ENCODE measurements at places on chromosomes 1 and 21.

DNA sequence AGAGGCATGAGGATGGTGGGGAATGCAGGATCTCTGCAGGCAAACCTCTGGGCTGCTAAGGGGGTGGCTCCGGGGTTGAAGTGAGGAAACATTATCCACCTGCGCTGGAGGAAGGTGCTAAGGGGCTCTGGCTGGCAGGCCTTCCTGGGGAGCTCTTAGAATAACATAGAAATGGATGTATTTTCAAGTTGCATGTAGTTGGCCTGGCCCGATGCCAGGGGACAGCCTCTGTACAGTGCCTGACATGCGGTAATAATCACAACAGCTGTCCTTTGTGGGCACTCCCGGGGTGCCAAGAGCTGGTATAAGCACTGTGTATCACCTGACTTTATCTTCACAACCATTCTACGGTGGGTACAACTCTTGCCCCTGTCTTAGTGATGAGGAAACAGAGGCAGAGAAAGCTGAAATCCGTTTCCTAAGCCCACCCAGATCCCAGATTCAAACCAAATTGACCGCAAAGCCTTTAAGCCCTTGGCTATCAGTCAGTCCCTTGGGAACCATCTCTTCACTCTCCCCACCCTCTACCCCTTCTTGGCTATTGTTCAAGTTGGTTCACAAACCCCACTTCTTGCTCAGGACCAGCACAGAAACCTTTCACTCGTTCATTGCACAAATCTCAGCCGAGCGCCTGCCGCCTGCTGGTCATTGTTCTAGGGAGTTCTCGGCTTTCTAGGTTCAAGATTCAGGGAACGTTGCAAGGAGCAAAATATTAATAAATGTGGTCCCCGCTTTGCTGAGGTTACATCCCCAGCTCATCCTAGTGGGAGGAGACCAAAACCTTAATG lies 30.9 kb downstream of the PADI4 start:
- no peak for DNase-seq

DNA sequence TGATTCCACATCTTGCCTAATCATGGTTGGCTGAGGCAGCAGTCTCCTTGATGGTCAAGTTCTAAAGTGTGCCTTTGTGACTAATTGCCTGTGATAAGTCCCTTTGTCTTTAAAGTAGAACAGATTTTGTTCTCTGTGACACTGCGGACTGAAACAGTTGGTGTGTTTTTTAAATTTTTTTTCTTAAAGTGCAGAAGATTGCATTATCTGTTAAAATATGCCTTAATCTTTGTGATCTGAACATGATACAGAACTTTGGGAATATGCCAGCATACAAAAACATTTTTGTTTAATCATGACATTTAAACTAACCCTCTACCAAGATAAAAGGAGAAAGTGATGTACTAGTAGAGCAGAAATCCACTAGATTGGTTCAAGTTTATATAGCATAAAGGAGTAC lies 1260.6 kb upstream of the ADGRL2 start:
- DNase-seq: no peak

- no peak for DNase-seq
Observed at GRCh38 chr1:903721-904271, 19.9 kb upstream of the SAMD11 start.

- no peak for DNase-seq
Observed at GRCh38 chr1:146016891-146017290, 4.6 kb downstream of the HJV start.

DNA sequence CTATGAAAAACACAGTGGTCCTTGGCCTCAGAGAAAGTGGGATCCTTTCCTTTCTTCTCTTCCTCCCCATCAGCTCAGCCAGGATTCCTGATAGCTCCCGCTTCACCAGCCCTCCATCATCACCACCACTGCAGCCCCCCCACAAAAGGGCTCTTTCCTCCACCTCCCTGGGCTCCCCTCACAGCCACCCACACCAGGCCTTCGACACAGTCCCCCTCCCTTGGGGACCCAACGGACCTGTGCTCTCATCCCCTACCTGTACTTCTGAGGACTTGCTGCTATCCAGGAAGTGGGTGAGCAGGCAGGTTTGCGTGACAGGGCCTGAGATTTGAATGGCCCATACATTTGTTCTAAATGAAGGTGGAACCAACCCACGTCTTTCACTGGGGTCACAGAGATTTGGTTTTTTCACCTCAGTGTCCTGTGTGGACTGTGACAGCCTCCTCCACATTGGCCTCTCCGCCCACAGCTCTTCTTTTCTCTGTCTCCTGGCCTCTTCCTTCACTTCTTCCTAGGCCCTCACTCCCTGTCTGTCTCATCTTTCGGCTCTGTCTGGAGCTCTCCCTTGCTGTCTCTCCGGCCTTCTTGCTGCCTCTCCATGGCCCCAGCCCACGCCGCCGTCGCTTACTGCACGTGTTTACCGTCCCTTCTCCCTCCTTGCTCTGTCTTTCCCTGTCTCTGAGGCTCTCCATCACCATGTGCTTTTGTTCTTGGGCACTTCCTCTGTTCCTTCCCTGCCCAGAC lies 238.6 kb downstream of the FOXD2 start:
- no peak for DNase-seq

GRCh38 chr1:205680073-205680851 lies at the start of gene SLC45A3:
SLC45A3 (minus strand) TSS chr1:205680509; CDS start chr1:205664656, 15,853 bp downstream.
- no peak for DNase-seq

DNA sequence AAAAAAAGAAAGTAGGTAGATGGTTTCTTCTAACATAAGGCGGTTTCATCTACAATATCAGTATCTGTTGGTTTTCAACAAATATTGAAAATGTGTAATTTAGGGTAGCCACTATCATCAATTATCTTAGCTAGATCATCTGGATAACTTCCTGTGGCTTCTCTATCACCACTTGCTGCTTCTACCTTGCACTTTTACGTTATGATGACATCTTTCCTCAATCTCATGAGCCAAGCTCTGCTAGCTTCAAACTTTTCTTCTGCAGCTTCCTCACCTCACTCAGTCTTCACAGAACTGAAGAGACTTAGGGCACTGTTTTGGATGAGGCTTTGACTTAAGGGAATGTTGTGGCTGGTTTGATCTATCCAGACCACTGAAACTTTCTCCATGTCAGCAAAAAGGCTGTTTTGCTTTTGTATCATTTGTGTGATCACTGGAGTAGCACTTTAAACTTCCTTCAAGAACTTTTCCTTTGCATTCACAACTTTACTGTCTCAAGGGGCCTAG lies 144.9 kb upstream of the HP1BP3 start:
- no peak for DNase-seq

DNA sequence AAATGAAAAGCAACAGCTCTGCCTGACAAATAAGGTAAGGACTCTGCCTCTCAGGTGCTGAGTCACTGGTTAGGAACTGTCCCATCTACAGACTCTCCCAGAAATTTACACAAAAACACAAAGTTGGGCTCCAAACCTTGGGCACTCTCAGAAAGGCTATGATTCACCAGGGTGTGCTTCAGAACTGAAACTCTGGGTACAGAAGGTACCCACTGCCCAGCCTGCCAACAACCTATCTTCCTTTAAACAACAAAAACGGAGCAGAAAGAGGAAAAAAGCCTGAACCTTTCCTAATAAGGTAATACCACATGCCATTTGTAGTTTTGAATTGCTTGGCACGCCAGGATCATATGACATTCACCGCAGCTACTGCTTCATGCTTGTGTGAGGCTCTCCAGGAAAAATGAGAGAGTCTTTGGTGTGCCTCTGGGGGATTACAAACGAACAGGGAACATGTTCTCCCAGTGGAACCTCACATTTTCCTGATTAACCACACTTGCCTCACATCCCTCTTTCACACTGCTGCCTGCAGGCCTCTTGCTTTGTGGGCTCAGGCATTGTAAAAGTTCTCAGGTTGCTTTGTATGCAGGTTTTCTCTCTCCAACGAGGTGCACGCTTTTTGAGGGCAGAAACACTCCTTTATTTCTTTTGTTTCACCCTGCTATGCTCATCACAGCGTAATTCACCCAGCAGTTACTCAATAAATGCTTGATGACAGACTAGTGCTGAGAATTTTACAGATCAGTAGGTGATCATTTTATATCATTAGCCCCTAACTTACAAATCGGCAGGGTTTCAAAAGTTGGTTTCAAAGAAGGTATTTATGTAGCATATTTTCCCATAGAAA lies 65.1 kb downstream of the GADD45A start:
- no peak for DNase-seq

DNA sequence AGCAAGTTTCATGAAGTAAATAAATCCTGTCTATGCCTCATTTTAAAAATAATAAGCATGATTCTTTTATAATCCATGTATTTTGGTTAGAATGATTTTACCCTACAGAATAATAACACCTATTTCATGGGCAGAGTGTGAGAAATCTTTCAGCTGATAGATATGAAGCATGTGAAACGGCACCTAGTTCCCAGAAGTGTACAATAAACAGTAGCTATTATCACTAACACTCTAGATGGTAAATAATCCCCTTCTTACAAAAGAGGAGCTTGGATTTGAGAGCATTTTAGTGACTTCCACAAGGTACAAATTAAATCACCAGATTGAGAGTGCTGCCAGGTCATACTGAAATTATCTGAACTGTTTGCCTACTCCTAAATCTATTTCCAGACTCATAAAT lies 95.3 kb upstream of the NRIP1 start:
- DNase-seq: no peak

GRCh38 chr1:35899941-35900340 lies 16.9 kb downstream of the AGO1 start:
- no peak for DNase-seq

GRCh38 chr1:153404768-153405167 lies 11.6 kb upstream of the S100A7A start:
- peak; percentile 22 for DNase-seq

DNA sequence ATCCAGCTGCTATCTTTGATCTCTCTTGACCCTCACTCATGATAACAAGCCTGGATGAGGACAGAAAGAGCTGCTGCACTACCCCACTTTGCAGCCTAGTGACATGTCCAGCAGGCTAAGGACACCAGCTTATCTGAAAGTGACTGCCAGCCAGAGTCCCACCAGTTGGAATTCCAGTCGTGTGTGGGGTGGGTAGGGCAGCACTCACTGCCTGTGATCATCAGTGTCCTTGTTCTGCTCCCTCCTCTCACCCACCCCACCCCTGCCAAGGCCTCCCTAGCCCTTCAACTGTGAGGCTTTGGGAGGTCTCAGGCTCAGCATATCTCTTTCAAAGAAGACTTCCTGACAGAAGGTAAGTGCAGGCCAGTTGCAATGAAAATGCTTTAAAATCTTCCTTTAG lies 15.5 kb upstream of the NMNAT2 start:
- no peak for DNase-seq

DNA sequence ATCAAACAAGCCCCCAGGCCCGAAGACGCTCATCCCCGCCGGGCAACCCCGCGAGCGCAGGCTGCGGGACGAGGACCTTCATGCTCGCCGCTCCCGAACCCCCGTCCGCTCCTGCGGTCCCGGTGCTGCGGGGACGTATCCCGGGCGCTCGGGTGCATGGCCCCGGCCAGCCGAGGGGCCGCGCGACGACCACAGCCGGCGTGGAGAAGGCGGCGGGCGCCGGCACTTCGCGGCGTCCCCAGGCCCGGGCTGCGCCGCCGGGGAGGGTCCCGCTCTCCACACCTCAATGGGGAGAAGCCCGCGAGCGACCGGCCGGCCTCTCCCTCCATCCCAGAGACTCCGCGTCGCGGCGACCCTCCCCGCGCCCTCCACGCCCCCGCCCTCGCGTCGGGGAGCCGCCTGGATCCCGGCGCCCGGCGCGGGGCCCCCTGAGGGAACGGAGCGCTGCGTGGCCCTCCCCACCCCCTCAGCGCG lies 401 bp downstream of the ERRFI1 start:
- no peak for DNase-seq

DNA sequence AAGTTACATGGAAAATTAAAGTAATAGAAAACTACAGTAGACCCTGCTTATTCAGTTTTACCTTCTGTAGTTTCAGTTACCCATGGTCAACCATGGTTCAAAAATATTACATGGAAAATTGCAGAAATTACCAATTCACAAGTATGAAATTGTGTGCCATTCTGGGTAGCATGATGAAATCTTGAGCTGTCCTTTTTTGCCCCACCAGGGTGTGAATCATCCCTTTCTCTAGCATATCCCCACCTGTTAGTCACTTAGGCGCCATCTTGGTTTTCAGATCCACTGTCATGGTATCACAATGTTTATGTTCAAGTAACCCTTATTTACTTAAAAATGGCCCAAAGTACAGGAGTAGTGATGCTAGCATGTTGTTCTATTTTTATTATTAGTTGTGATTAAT lies 3.5 kb upstream of the LRIF1 start:
- DNase-seq: no peak

GRCh38 chr1:230076121-230076520 lies 9.1 kb downstream of the GALNT2 start:
- no peak for DNase-seq

DNA sequence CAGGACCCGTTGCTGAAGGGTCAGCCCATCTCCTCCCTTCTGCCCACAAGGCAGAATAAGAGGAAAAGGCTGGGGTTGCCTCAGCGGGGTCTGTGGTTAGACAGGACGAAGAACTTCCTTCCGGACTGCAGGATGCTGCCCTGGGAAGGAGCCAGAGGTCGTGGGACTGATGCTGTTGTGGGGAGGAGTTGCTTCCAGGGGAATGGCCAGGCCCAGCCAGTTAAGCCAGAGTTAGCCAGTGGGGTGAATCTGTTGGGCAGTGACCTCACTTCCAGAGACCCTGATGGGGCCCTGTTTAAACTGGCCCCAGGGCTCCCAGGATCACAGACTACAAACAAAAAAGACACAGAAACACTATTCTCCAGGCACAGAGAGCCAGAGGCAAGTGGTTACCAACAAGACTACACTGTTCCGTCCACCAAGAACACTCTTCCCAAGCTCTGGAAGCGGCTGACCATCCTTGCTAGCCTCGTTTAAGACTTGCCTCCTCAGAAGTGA lies 13.0 kb downstream of the FAM229A start:
- no peak for DNase-seq

DNA sequence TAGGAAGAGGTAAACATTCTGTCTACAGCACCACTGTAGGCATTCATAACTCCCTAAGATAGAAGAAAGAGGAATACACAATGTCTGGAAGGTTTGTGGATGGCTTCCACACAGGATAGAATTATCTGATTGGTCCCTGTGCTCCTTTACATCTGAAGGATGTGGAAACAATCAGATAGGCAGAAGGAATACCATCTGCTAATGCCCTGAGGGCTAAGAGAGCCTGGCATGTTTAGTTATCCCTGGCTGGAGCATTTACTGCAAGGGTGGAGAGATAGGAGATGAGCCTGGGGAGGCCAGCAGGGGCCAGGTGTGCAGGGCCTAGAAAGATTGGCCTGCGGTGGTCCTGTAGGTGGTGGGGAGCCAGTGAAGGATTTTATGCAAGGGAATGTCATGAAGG lies 8.6 kb upstream of the ACBD3 start:
- DNase-seq: no peak

GRCh38 chr1:243729956-243730355 lies 120.1 kb downstream of the AKT3 start:
- DNase-seq: no peak

GRCh38 chr1:204975568-204976235 lies 67.3 kb upstream of the CNTN2 start:
- peak; percentile 31 for DNase-seq

GRCh38 chr1:235910357-235911299 lies 43.9 kb upstream of the LYST start:
- DNase-seq: no peak

DNA sequence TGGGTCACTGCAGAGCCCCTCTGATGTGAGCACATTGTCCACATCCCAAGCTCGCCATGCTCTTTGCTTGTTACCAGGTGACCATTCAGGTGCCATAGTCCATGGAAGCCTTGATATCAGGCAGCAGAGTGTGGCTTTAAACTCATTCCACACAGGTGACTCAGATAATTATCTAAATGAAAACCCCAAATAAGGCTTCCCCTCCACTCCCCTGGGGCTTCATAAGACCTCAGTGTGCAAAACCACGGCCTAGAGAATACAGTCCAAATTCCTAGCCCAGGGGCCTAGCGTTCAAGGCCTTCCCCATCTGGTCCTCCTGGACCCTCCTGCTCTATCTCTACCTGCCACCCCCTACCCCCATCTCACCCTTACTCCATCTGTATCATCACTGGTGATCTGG lies 97.1 kb downstream of the ARHGEF10L start:
- no peak for DNase-seq
